ENCODE measurements at places on chromosomes 12 and 14. TPM values are rescaled to one million over a fixed set of nuclear protein-coding genes. Genes with fewer than 3 reads are reported as not detected.

- DNase-seq = no peak
Observed at GRCh38 chr12:1795221-1795784, 25.1 kb upstream of the LRTM2 start.

DNA sequence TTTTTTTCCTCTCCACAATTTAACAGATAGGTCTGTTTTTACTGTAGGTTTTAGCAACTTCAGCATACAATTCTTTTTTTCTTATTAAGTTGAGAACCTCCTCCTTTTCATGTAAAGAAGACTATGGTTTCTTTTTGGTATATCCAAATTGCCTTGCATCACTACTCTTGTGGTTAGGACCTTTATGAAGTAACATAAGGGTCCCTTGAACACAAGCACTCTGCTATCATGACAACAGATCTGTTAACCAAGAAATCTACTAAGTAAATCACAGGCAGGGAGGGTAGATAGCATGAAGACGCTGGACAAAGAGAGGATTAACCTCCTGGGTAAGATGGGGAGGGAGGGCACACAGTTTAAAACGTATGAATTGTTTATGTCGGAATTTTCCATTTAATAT, 380.6 kb downstream of the CCDC91 start:
- DNase-seq = no peak

- DNase-seq = no peak
Observed at GRCh38 chr14:100299238-100299560, 7.0 kb downstream of the SLC25A29 start.

DNA sequence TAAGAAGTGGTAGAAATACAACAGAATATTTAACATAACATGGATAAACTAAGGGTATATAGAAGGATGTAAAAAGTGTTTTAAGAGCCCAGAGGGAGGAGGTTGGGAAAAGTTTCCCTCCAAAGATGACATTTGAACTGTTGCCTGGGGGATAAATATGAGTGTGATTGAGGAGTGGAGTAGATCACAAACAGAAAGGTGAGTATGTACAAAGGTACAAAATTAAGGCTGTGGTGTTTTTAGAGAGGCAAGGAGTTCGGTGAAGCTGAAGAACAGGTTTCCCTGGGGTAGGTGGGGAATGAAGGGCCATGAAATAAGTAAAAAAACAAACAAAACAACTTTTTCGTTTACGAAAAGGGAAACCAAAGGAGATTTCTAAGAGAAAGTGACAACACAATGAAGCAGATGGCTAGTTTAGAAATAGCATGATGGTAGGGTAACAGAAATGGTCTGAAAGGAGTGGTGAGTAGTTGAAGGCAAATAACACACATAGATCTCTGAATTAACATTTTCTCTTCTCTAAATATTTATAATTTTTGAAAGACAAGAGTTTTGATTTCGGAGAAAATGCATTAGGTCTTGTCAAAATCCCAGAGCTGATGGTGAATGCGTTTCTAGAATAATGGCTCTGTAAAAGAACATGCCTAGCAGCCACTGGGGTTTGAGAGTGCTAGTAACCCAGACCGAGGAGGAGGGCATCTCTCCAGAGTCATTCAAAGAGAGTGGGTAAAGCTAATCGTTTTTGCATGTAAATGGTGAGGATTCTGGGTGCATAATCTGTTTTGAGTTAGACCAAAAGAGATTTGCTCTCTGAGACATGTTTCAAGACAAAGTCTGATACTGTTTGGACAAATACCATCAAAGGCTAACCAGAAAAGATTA, 240.4 kb upstream of the DCN start:
- no peak for DNase-seq

- DNase-seq = no peak
Observed at GRCh38 chr12:44127966-44128710, 292.3 kb downstream of the TMEM117 start.

- no peak for DNase-seq
Observed at GRCh38 chr12:50533971-50534370, 29.2 kb downstream of the DIP2B start.

GRCh38 chr14:40623643-40624042, 983.0 kb upstream of the LRFN5 start:
- DNase-seq = no peak

- DNase-seq = no peak
Observed at GRCh38 chr12:98997899-98998298, 352.8 kb downstream of the APAF1 start.

DNA sequence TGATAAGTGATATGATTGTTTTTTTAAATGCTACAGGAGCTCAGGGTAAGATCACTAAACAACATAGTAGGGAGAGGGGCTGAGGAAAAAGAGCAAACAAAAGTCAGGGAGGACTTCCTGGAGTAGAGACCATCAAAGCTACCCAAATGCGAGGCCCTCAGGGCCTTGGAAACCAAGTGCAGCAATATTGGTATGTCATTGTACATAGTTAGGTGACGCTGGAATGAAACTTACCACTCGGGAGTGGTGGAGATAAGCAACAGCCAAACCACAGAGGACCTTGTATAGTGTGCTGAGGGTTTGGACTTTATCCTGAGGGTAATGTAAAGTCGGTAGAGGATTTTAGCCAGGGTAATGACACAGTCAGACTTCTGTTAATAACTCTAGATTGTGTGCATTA, 13.8 kb downstream of the KITLG start:
- DNase-seq = no peak

DNA sequence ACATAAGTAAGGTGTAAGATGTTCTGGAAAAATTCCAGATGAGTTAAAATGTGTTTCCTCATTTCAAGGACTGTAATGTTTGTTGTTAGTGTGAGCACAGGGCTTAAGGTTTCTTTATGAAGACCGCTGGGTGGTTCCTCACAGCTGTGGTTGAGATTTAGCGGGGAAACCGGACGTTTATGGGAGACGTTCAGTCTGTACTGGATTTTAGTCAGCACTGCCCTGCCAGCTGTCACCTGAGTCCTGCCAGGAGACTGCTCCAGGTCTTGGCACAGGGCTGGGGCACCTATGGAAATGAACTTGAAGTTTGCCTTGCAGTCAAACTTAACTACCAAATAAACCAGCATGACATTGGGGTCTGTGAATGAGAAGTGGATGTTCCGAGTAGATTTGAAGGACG, 555.2 kb downstream of the DIO2 start:
- DNase-seq = no peak

GRCh38 chr12:124750787-124751471, 112.7 kb downstream of the SCARB1 start:
- DNase-seq = no peak

GRCh38 chr14:52000019-52000582, 10.8 kb downstream of the RTRAF start:
- DNase-seq = no peak

GRCh38 chr12:54200412-54200811, 11.6 kb upstream of the SMUG1 start:
- DNase-seq = no peak

DNA sequence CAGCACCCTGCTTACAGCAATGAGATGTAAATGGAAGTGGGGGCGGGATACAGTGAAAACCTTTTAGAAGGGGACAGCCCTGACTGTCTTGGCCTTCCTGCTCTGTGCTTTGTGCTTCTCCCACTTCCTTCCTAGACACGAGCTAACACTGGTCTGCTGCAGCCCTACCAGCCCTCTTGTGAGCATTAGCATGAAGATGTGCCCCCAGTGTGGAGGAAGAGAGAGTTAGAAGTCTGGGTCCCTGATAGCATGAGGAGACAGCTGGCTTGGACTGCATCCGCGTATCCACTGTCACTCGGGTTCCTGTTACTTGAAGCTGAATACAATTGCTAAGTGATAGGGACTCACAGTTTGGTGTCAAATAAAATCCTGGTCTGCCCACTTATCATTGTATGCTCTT, 248.1 kb upstream of the SOX5 start:
- DNase-seq = no peak

GRCh38 chr14:81991998-81992397, 458.3 kb upstream of the SEL1L start:
- no peak for DNase-seq

DNA sequence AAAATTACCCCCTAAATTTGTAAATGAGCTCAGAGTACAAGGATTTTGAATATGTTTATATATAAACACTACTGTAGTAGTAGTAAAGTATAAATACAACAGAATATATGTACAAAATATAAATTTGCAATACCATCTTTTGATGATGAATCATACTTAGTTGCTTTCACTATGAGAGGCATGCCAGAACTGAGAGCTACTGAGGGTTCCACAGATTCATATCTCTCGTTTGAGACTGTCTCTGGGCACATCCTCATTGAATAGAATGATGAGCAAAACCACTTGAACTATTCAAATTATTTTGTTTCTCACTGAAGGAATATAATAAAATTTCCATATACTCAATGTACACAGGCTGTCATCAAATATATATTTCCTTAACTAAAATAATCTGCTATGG, 417.6 kb downstream of the NAV3 start:
- DNase-seq = no peak

GRCh38 chr12:106141452-106141851, 2.7 kb upstream of the NUAK1 start:
- DNase-seq = no peak

The IGFBP6 gene
- 195 TPM for total RNA-seq

The CFAP251 gene
- total RNA-seq = 2.1 TPM

The GYS2 gene
- total RNA-seq = 0.10 TPM

The TMPRSS12 gene
- total RNA-seq = not detected

The SMCO2 gene
- not detected for total RNA-seq

The TAS2R10 gene
- 0.32 TPM for total RNA-seq

The EML5 gene
- total RNA-seq = 0.13 TPM

The NAB2 gene
- total RNA-seq = 22.1 TPM

The SETD3 gene
- 61.5 TPM for total RNA-seq

The CELA1 gene
- total RNA-seq = not detected
